ENCODE measurements at places on chromosomes 12 and 14. TPM values are rescaled to one million over a fixed set of nuclear protein-coding genes. Genes with fewer than 3 reads are reported as not detected.

Gene PTHLH
- 6.8 TPM for polyA plus RNA-seq

Gene NPAS3
- polyA plus RNA-seq: 0.08 TPM

Gene OVCH1
- 0.01 TPM for polyA plus RNA-seq

Gene RIMKLB
- 22.5 TPM for polyA plus RNA-seq

Gene AICDA
- polyA plus RNA-seq: not detected

Gene UNC79
- 0.02 TPM for polyA plus RNA-seq

Gene ABCC9
- 0.61 TPM for polyA plus RNA-seq

Gene MYO1H
- 0.62 TPM for polyA plus RNA-seq

Gene GTF2A1
- polyA plus RNA-seq: 3.8 TPM

Gene ITGB7
- 8.0 TPM for polyA plus RNA-seq

Gene MEG3
- 9.7 TPM for polyA plus RNA-seq

Gene ACSM4
- not detected for polyA plus RNA-seq

Gene LGR5
- not detected for polyA plus RNA-seq

Gene PROX2
- not detected for polyA plus RNA-seq

Gene KRT79
- 0.75 TPM for polyA plus RNA-seq

Gene KRT8
- polyA plus RNA-seq: 38.7 TPM

Gene GYS2
- polyA plus RNA-seq: 12.2 TPM

Gene CTSG
- polyA plus RNA-seq: 0.14 TPM

Gene NUDT14
- 25.5 TPM for polyA plus RNA-seq

Gene SLC2A3
- polyA plus RNA-seq: 2.1 TPM

Gene FAIM2
- 0.36 TPM for polyA plus RNA-seq

Gene ETFBKMT
- polyA plus RNA-seq: 0.84 TPM

Gene MBIP
- 9.2 TPM for polyA plus RNA-seq

Gene ASB2
- polyA plus RNA-seq: 4.7 TPM

Gene GPX2
- polyA plus RNA-seq: 77.2 TPM

Data from esophagus (tissue), 2 donors.